Sciatic nerve (tissue), 2 donors: ENCODE measurements at places on chromosomes 2 and 18. TPM values are rescaled to one million over a fixed set of nuclear protein-coding genes. Genes with fewer than 3 reads are reported as not detected.

DNA sequence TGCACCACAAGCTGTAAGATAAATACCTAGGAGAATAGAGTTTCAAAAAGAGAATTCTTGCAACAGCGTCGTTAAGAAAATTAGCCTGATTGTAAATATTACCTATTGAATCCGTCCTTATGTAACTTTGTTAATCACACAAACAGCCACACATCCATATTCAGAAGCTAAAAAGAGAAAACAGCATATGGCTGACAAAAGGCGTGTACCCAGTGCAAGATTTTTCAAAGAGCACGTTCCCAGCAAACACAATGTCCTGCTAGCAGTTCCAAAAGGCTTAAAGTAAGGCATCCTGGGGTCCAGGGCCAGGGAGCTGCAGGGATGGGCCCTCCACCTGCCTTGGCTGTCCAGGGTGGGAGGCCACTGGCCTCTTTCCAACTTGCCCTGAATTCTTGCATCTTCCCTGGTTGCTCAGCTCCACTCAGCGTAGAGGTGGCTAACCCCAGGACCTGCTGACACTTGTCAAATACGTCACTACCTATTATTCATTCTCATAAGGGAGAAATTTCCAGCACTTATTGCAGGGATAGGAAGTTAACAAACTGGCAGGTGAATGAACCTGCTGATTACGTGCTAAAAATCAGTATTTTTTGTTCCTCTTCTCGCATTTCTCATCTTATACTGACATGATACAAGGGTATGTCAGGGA, 102.1 kb upstream of the NEDD4L start:
- no peak for DNase-seq

- DNase-seq, result no peak
These were observed 242.5 kb downstream of the CYP26B1 start for GRCh38 chr2:71905205-71905604.

DNA sequence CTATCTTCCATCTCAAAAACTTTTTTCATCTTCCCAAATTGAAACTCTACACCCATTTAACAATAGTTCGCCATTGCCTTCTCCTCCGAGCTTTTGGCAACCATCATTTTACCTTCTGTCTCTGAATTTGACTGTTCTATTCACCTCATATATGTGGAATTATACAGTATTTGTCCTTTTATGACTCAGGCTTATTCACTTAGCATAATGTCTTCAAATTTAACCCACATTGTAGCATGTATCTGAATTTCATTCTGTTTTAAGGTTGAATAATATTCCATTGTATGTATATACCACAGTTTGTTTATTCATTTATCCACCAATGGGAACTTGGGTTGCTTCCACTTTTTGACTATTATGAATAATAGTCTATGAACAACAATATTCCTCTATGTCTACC, 233.9 kb downstream of the GPD2 start:
- DNase-seq, result no peak

Gene SKOR2
- total RNA-seq, result not detected

Gene RIT2
- not detected for total RNA-seq

DNA sequence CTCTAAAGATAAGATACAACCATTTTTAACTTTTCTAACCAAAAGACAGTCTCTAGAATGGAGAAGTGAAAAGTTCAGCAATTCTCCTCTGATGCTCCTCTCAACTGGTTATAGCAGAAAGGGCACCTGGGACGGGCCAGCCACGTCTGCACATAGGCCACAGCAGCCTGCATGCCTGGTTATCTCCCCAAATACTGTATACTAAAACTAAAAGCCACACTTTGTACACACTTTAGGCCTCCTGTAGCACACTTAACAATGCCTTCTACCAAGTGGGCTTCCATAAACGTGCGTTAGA, 179.1 kb downstream of the ANKRD44 start:
- no peak for DNase-seq

Gene L3MBTL4
- total RNA-seq, result 8.7 TPM

Gene MEP1B
- not detected for total RNA-seq

- no peak for DNase-seq
These were observed 18.1 kb downstream of the GPC1 start for GRCh38 chr2:240453461-240454105.

DNA sequence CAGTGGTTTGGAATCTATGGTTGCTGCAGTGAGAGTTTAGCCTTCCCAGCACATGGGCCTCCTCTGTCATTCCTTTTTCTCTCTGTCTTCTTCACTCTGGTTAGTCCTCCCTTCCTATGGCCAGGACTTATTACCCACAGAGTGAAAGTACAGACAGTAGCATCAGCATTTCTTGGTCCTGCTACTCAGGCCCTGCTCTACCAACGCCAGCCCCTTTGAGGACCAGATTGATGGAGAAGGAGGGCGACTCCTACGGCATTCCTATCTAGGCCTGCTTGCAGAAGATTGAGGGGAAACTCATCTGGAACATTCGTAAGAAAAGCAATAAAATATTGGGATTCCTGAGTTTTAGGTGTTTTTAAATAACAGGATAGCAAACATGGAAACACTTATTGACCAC, 43.5 kb downstream of the BMP10 start:
- no peak for DNase-seq

Gene DNER
- total RNA-seq, result 0.71 TPM

Gene PCARE
- 0.53 TPM for total RNA-seq

DNA sequence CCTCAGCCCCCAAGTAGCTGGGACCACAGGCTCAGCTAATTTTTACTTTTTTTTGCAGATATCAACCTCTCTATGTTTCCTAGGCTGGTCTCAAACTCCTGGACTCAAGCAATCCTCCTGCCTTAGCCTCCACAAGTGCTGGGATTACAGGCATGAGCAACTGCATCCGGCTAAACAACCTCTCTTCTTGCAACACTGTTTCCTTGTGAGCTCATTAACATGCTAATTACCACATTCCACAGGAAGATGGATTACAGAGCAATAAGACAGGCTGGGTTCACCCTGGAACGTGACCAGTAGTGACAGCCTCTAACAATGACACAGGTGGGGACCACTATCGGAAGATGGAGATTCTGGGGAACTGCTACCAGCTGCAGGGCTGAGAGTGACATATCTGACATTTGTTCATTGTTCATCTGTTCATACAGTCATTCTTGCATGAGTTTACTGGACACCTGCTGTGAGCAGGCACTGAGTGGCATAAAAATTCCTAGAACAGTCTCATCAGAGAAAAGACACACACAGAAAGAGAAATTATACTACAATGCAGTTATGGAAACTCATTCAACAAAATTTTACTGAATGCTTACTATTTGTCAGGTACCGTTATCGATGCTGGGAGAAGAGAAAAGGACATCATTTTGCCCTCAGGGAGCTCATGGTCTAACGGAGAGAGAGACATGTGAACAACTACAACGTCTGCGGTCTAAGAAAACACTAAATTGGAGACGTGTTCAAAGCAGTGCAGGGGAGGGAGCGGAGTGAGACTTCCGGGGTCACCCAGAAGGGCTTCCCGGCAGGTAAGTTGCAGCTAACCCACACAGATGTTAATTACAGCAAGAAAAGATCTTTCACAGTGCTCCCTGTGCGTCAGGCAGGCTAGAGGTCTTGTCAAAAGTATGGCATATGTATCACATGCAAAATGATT, 37.6 kb downstream of the PROC start:
- no peak for DNase-seq

Gene ACADL
- total RNA-seq, result 32.4 TPM

- DNase-seq, result no peak
These were observed 145.8 kb downstream of the ESCO1 start for GRCh38 chr18:21454725-21455124.

- no peak for DNase-seq
These were observed at the start of gene DAPL1 for GRCh38 chr2:158795195-158795924. DAPL1 (plus strand) TSS chr2:158795317; CDS start chr2:158795373, 56 bp downstream.

Gene AMER3
- total RNA-seq, result not detected

Gene CRYGC
- not detected for total RNA-seq

GRCh38 chr2:163878718-163879117, 142.9 kb upstream of the FIGN start:
- no peak for DNase-seq

GRCh38 chr18:44750774-44751173, 70.1 kb downstream of the SETBP1 start:
- no peak for DNase-seq

DNA sequence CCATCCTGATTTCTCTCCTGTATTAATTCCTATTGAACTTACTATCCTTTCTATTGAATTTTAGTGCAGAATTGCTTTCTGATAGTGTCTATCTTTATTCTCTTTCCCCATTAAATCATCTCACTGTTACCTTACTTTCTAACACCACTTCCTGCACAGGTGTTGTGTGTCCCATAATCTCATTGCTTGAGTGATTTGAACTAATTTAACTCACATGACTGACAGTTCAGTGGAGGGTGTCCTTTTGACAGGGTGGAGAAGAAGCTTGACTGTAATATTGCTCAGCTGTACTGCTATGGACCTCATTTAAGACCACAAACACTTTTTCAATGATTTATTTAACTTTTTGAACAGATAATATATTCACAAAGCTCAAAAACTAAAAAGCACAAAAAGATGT, 211.8 kb downstream of the NRXN1 start:
- no peak for DNase-seq

GRCh38 chr18:62558015-62558663, 35.3 kb downstream of the ZCCHC2 start:
- no peak for DNase-seq

Gene CHRND
- total RNA-seq, result not detected

- no peak for DNase-seq
These were observed 5.7 kb downstream of the SMC6 start for GRCh38 chr2:17747684-17748452.

- DNase-seq, result no peak
These were observed 240.3 kb upstream of the CELF4 start for GRCh38 chr18:37805773-37806404.

GRCh38 chr2:232365621-232366321, 12.8 kb upstream of the ALPP start:
- peak; percentile 49 for DNase-seq

- no peak for DNase-seq
These were observed 20.5 kb downstream of the CHCHD5 start for GRCh38 chr2:112604952-112605351.
